T-helper 1 cell (primary cell): ENCODE measurements at places on chromosomes 1 and 21.

- no peak for DNase-seq
These were observed 11.3 kb downstream of the HIVEP3 start for GRCh38 chr1:41907446-41907845.

GRCh38 chr1:17521946-17522612, 17.4 kb upstream of the ARHGEF10L start:
- no peak for DNase-seq

GRCh38 chr1:94658221-94658620, 116.7 kb upstream of the F3 start:
- no peak for DNase-seq

- DNase-seq: no peak
These were observed 15.3 kb upstream of the PADI1 start for GRCh38 chr1:17189632-17189990.

DNA sequence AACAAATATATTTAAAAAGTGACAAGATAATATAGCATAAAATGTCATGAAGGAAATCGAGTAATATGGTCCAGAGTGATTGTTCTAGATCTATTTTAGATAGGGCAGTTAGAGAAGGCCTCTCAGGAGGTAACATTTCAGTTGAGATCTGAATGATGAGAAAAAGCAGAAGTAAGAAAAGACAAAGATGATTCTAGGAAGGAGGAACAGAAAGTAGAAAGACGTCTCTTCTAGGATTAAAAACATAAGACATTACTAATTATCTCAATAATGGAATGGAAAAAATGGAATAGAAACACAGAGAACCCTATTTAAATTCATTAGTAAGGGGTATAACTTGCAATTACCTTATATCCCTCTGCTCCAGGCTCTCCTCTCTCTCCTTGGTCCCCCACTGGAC, 130.0 kb upstream of the ZNHIT6 start:
- DNase-seq: no peak

DNA sequence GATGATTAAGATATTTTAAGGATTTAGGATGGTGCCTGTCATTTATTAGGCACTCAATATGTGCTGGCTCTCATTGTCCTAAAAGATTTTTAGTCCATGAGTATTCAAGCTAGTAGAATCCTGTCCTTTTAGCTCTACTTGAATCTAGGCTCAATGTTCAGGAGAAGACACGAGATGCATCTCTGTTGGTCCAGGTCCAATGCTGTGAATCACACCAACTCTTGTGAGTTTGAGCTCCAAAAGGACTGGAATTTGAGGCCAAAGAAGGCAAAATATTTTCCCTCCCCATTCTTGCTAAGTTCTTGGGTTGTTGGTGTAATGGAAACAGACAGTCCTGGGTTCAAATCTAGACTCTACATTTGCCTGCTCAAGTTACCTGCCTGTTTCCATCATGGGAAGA, 1.4 kb upstream of the PODN start:
- no peak for DNase-seq

DNA sequence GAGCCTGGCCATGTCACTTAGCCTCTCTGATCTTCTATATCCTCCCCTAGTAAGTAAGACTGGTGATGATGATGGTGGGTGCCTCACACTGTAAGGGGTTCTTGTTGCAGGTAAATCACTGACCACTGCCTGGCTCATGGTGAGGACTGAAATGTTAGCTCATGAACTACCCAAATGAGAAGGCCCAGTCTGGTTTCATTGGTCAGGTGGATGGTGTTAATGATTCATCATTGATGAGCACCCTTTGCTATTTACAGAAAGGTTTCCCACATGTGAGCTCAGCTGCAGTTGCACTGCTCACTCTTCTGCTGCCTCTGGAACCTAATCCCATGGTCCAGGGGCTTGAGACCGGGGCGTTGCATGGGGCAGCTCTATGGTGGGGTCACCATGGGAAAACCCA, 417.7 kb downstream of the PRDM2 start:
- DNase-seq: no peak

DNA sequence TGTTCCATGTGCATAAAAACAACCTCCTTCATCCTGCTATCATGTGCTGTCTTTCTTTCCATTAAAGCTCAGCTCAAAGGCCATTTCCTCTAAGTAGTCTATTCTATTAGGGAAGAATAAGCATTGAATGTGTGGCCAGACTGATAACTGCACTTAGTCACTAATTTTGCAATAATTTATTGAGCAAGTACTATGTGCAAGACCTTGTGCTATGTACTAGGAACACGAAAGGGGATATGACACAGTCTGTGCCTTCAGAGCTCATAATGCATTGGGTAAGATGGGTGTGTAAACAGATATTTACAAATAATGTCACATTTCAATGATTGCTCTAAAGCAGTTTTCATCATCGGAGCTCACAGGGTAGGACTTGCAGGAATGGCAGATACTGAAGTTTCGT, 54.2 kb downstream of the NMNAT2 start:
- no peak for DNase-seq

- peak; percentile 15 for DNase-seq
These were observed 848 bp downstream of the DNM3 start for GRCh38 chr1:171841931-171842761.

- DNase-seq: no peak
These were observed 17.6 kb downstream of the PM20D1 start for GRCh38 chr1:205832326-205832751.

DNA sequence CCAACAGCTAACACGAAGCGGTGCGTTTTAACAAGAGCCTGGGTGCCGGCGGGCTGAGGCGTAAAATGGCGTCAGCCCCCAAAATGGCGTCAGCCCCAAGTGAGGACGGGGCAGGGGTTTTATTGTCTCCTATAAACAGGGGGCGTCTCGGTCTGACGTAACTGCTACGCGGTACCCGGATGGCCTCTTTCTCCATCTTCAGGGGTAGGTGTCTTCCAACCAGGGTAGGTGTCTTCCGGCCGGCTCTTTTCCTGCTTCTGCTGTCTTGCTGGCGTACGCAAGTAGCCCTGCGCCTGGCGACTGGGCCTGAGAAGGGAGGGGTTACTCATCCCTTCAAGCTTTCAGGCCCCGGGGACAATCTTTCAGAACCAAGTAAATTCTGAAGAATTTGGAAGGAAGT, 45.3 kb downstream of the LGR6 start:
- no peak for DNase-seq

GRCh38 chr1:61956784-61957183, 214.5 kb downstream of the PATJ start:
- DNase-seq: no peak

GRCh38 chr1:44672961-44673674, 1.2 kb downstream of the TMEM53 start:
- no peak for DNase-seq

DNA sequence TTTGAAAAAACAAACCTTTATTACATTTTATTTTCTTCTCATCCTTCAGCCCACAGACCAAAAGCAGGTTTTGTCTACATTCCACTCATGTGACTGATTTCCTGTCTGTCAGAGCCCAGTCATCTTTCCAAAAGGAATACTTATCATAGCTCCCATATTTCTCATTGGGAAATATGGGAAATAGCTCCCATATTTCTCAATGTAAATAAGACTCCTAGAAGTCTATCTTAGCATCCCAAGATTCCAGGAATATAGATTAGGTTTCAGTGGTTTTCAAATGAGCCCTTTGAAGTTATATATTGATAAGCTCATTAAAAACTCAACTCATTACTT, 19.1 kb upstream of the NRDC start:
- no peak for DNase-seq

- no peak for DNase-seq
These were observed 712 bp downstream of the KCNA2 start for GRCh38 chr1:110605446-110605845.

GRCh38 chr1:201591348-201591747, 52.4 kb downstream of the NAV1 start:
- no peak for DNase-seq

GRCh38 chr1:83547901-83548300, 451.0 kb downstream of the TTLL7 start:
- no peak for DNase-seq

GRCh38 chr21:18253221-18253620, 8.6 kb downstream of the CHODL start:
- DNase-seq: no peak

DNA sequence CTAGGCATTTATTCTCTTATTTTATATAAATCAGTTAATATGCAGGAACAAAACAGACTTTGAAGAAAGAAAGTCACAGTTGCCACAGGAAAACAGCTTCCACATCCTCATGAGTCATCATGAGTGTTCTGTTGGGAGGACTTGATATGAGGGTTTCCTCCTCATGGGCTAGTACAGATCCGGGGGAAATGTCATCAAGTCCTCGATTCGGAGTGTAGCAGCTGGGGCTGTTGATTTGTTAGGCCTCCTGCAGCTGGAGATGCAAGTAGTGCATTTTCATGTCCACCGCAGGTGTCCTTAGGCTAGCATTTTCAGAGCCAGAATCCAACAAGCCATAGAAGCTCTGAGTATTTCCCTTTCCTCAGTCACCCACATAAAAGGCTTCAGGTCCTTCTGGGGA, 36.7 kb downstream of the ADAM30 start:
- no peak for DNase-seq

- no peak for DNase-seq
These were observed 69.1 kb downstream of the COLGALT2 start for GRCh38 chr1:183968386-183968785.

DNA sequence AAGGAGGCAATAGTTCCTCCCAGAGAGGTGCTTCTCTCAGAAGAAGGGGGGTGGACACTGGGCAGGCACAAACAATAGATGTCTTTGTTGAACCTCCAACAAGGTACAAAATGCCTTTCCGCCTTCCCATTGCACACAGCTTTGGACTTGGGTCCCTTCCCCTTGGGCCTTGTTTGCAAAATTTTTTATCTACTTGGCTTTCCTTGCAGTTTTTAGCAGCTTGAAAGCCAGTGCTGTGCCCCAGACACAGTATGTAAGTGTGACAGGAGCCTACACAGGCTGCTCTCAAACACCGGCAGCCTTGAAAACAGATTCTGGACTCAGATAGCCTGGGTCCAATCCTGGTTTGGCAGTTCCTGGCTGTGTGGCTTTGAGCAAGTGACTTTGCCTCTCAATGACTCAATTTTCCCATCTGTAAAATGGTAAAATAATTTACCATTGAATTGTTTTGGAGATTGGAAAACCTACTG, 43.0 kb downstream of the ELAPOR1 start:
- no peak for DNase-seq

DNA sequence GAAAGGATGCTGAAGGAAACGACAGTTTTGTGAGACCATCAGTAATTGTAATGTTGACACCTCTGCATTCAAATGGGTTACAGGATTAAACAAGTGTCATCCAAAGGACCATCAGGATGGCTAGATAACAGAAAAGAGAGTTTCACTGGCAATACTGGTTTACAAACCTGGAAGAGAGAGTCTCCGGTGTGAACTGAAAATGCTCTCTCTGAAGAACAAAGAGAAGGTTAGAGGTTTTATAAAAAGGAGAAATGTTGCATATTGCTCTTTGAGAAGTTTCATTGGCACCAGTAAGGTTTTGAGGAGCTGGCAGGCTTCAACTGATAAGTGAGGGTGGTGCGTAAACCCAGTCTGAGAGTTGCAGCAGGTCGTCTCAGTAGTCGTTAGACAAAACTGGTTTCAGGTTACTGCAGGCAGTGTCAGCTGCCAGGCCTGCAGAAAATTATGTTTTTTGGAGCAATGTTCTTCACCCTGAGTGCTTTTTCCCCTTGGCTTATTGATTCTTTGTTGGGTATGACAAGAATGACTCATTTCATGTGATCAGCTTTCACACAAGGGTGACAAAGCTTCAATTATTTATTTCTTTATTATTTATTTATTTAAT, 42.2 kb downstream of the KCNK1 start:
- DNase-seq: no peak

DNA sequence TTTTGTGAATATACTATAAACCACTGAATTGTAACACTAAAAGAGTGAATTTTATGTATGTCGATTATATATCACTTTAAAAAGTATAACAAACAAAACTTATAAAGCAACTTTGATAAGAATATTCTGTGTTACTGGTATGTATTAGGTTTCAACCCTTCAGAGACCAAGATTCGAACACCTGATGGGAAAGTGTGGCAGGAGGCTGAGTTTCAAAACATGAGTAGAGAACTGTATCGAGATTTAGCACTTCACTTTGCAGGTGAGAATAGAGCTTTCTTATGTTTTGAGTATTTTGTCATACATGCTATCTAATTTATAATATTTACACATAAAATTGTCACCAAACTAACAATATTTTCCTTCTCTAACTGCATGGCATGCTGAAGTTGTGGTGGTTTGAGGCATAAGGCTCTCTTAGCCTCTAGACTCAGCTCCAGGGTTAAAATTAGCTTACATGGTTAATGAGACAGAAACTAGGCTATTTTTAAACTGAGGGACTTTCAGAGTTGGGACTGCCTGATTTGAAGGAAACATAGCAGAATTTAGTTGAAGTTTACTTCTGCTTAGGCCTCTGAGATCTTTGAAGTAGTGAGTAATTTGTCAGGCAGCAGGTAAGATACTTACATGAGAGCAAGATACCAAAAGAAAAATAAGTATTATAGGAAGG, 48.6 kb downstream of the CEP350 start:
- DNase-seq: no peak

DNA sequence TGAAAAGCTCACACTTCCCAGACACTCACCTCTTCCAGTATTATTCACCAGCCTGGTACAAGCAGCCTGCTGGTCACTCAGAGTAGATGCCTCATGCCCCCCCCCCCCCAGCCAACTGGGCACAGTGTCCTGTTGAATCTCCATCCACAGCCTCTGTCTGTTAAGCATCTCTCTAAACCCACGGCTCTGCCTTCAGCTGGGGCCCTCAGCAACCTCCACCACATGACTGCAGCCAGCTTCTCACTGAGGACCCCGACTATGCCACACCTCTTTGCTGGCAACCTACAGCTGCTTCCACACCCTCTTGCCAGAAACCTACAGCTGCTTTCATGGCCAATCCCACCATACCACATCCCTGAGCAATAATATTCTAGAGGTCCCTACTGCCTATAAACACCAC, 113.1 kb downstream of the RHOU start:
- DNase-seq: no peak

- no peak for DNase-seq
These were observed 165.8 kb downstream of the PAPPA2 start for GRCh38 chr1:176628775-176629174.

- DNase-seq: no peak
These were observed 90.2 kb upstream of the VAMP3 start for GRCh38 chr1:7680955-7681268.

- DNase-seq: no peak
These were observed 43.5 kb upstream of the JAK1 start for GRCh38 chr1:65009724-65010420.

DNA sequence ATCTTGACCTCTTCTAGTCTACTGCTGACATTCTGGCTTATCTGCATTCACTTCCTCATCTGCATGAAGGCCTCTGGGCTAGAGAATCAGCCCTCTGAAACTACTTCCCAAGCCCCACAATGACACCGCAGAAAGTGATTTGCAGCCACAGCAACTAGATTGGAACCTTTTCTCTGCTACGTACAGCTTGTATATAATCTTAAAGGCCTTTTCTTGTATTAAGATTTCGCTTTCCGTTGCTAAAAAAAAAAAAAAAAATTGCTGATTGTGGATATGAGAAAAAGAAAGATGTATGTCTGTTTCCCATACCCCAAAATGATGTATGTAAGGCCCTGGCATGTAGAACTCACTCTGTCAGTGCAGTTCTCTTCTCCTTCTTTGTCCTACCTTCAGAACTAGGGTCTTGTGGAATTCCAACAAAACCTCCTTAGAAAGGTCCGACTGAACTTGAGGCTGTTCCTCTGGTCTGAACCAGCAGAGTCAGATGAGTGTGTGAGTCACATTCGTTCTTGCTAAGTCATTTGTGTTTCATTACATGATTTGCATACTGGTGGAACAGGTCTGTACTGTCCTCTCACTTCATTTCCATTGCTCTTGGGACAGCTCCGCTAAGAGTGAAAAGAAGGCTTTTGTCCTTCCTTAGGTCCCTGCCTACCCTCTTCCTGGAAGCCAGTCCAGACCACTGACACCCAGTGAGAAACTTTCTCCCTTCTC, 62.7 kb downstream of the PLPP3 start:
- no peak for DNase-seq
